Activated CD4-positive, alpha-beta memory T cell treated with anti-CD3 and anti-CD28 coated beads, Interleukin-2, amount 10 ng/mL, durations not matched to agents 7 days and 5 days (primary cell): ENCODE measurements at places on chromosomes 1 and 21. TPM values are rescaled to one million over a fixed set of nuclear protein-coding genes. Genes with fewer than 3 reads are reported as not detected.

Gene UBE2U
- not detected for total RNA-seq

DNA sequence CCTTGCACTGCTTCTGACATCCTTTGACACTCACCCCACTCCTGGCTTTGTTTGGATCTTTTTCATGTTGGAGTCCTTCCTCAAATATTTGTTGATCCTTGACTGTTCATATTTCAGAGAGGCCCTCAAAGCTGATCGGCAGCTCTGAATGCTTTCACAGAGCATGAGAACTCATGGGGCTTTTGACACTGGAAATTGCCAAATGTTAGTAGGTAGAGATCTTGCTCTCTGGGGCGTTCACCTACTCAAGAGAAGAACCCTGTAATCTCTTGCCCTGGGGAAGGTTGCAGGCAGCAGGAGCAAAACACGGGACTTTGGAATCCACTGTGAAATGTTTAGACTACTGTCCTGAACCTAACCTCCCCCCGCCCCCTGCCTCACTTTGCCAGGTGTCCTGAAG, 67.4 kb upstream of the STUM start:
- no peak overlapping the region for H3K27ac ChIP-seq
- H3K4me3 ChIP-seq: no peak overlapping the region
- DNase-seq: no peak
- peaks cover 27% of the 10 kb centered on the region for H3K27me3 ChIP-seq
- H3K4me1 ChIP-seq: no peaks in the 10 kb centered on the region

GRCh38 chr1:60367532-60367931, 294.0 kb upstream of the C1orf87 start:
- H3K4me3 ChIP-seq: no peak overlapping the region
- no peaks in the 10 kb centered on the region for H3K27me3 ChIP-seq
- no peak for DNase-seq
- no peaks in the 10 kb centered on the region for H3K36me3 ChIP-seq

- no peaks in the 10 kb centered on the region for H3K36me3 ChIP-seq
- peaks cover 3% of the 10 kb centered on the region for H3K27me3 ChIP-seq
- no peak overlapping the region for H3K4me3 ChIP-seq
- DNase-seq: no peak
Measured at GRCh38 chr1:203508463-203509073, 14.6 kb downstream of the OPTC start.

DNA sequence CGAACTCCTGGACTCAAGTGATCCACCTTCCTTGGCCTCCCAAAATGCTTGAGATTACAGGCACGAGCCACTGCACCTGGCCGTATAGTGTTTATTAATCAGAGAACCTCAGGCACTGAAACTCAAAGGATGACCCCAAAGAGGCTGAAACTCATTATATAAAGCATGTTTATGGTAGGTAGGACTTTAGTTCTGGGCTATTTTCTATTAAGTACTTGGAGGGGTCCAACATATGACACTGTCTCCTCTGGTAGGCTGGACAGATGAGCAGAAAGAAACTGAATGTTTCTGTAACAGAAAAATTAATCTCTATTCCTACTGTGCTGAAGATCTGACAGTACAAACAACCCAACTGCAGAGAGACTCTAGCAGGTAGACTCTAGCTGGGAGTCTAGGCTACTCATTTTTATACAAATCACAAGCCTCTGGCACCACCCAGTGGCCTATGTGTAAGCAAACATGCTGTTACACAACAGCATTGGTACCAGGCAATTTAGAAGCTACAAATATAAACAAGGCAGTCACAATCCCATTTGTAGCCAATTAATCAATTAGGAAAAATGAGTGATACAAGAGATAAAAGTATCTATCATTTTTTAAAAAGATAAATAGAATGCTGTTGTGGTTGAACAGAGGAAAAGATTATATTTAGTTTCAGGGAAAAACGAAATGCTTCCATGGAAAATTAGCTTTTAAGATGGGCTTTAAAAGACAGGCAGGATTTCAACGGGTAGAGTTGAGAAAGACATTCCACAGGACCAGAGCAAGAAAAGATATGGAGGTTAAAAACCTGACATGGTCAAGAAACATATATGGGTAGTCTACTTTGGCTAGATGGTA, 10.4 kb downstream of the DCAF8 start:
- peak; percentile 64 for DNase-seq
- peaks cover 19% of the 10 kb centered on the region for H3K36me3 ChIP-seq
- peaks cover 6% of the 10 kb centered on the region for H3K4me1 ChIP-seq
- H3K27me3 ChIP-seq: no peaks in the 10 kb centered on the region
